KBM-7 (cell line): ENCODE measurements at places on chromosomes 1 and 21.

DNA sequence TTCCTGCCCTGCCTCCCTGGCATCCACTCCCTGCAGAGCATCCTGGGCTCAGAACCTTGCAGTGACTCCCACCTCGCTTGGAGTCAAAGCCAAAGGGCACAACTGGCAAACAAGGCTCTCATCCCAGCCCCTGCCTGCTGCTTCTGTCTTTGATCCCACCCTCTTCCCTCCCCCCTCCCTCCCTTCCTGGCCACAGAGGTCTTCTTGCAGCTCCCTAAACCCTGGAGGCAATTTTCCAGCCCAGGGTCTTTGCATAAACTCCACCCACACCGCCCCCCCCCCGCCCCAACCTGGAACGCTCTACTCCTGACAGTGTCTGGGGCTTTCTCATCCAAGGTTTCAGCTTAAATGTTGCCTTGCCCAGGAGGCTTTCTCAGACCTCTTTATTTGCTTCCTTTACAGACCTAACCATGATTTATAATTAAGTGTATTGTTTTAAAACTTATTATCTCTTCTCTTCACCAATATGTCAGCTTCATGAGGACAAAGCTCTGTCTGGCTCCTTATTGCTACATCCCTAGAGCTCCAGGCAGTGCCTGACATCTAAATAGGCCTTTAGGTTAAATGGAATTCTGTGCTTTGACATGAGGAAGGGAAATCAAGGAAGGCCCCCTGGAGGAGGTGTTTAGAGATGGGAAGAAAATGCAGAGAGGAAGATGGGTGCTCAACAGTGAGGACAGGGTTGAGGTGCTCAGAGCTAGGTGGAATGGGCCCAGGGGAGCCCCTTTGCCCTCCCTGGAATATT is 37.7 kb upstream of the PADI1 start:
- no peak for DNase-seq

GRCh38 chr1:222653178-222653827 is 35.4 kb downstream of the MIA3 start:
- peak; percentile 17 for DNase-seq

GRCh38 chr1:154497026-154497806 is 4.8 kb upstream of the TDRD10 start:
- DNase-seq: peak; percentile 80

DNA sequence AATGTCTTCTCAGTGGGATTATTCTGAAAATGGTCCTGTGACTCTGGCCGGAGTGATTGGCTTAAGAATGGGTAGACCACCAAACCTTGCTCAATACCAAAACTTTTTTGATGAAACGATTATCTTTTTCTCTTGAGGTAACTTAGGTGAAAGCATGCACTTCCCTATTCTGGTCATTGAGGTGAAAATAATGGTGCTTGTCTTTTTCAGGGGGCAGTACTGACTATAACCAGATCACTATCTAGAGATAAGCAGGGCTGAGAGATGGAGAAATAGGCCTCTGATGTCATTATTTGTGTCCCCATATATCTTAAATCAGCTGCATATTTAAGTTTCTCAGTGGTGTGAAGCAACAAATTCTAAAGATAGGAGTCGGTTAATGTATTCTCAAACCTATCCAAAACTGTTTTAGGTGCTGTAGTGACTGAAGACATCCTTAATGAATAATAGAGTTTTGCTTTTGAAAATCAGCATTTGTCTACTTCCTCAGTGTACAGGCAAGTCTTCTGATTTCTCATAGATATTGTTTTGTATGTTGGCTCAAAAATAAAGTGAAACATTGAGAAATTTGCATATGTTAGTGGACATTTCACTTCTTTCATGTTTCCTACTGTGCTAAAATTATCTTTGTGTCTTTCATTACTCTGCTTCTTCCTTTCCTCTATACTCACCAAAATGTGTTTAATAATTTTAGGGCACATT is 735.3 kb upstream of the ADGRL4 start:
- DNase-seq: no peak
